Sigmoid colon (tissue), 7 donors: ENCODE measurements at places on chromosomes 7 and 10. TPM values are rescaled to one million over a fixed set of nuclear protein-coding genes. Genes with fewer than 3 reads are reported as not detected.

DNA sequence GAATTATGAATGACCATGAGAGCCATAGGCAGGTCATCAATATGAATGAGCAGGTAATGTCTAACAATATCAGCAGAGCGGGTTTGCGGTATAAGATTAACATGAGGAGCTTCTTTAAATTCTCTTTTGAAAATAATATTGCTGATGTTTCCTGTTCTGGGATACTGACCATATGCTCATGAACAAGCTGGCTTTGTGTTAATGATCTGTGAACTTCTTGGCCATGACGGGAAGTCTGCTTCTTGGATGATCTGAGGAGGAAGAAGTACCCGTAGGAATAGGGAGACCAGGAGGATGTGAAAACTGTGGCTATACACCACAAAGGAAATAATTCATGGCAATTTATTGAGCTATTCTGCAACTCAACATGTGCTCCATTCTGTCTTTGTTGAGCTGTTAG is 38.6 kb downstream of the ITGA8 start:
- H3K4me3 ChIP-seq, result no peak overlapping the region
- no peak overlapping the region for H3K27ac ChIP-seq
- DNase-seq, result no peak

DNA sequence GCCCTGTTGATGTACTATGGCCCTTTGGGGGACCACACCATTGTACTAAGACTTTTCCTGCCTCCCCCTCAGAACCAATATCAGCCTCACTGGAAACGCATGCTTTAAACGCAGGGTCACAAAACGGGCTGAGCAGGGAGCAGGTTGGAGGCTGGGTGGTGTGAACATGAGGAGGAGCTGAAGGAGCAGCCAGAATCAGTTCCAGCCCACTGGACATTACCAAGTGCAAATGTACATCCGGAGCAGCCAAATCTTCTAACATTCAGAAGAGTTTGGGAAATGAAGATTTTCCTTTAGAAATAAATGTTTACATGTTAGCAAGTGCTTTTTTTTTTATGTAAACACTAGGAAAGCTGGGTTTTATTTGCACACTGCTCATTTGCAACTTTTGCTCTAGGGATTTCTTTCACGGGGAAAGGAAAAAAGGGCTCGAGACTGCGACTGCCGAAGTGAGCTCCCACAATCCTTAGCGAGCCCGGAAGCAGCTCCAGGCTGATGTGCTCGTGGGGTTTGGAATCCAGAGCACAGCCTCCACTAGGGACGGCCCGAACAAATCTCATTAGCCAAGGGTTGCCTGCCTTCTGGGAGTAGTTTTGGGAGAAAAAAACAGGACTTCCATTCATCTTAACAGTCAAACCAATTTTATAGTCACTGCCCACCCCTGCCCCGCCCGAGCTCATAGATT is 108.0 kb upstream of the YAE1 start:
- H3K4me1 ChIP-seq, result no peaks in the 10 kb centered on the region
- peak overlapping the region; percentile 14 for H3K4me3 ChIP-seq
- H3K27me3 ChIP-seq, result no peaks in the 10 kb centered on the region
- DNase-seq, result no peak
- H3K36me3 ChIP-seq, result no peaks in the 10 kb centered on the region

- H3K27me3 ChIP-seq, result no peaks in the 10 kb centered on the region
- no peak overlapping the region for H3K27ac ChIP-seq
- H3K4me3 ChIP-seq, result no peak overlapping the region
- H3K4me1 ChIP-seq, result no peaks in the 10 kb centered on the region
Observed at GRCh38 chr7:142391191-142391992, 133.5 kb upstream of the PRSS58 start.

DNA sequence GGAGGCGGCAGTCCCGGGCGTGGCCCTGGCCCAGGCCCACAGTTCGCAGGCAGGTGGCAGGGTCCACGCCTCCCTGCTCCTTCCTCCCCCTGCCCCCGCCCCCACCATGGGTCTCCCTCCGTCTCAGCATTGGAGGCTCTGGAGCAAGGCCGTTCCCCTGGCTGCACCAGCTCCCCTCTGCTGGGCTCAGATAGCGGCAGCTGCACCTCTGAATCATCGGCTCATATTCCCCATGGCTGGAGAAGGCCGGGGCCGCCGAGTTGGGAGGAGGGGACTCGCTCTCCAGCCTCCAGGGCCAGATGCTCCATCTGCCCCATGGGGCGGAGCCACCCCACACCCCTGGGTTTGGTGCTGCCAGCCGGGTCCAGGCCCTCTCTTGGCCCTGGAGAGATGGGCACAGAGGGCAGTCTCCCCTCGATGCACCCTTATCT is 145.0 kb downstream of the ELFN1 start:
- no peaks in the 10 kb centered on the region for H3K4me1 ChIP-seq
- no peaks in the 10 kb centered on the region for H3K36me3 ChIP-seq
- H3K27me3 ChIP-seq, result no peaks in the 10 kb centered on the region
- H3K27ac ChIP-seq, result no peak overlapping the region
- no peak overlapping the region for H3K4me3 ChIP-seq

- peaks cover 10% of the 10 kb centered on the region for H3K4me1 ChIP-seq
- no peak overlapping the region for H3K27ac ChIP-seq
- H3K36me3 ChIP-seq, result no peaks in the 10 kb centered on the region
- no peak overlapping the region for H3K4me3 ChIP-seq
- no peaks in the 10 kb centered on the region for H3K27me3 ChIP-seq
Observed at GRCh38 chr10:71374481-71375233, 22.1 kb upstream of the CDH23 start.

- no peaks in the 10 kb centered on the region for H3K36me3 ChIP-seq
- DNase-seq, result no peak
- no peaks in the 10 kb centered on the region for H3K27me3 ChIP-seq
- H3K4me3 ChIP-seq, result no peak overlapping the region
- peaks cover 33% of the 10 kb centered on the region for H3K4me1 ChIP-seq
- H3K27ac ChIP-seq, result no peak overlapping the region
Observed at GRCh38 chr10:69842020-69842419, 40.3 kb downstream of the COL13A1 start.

DNA sequence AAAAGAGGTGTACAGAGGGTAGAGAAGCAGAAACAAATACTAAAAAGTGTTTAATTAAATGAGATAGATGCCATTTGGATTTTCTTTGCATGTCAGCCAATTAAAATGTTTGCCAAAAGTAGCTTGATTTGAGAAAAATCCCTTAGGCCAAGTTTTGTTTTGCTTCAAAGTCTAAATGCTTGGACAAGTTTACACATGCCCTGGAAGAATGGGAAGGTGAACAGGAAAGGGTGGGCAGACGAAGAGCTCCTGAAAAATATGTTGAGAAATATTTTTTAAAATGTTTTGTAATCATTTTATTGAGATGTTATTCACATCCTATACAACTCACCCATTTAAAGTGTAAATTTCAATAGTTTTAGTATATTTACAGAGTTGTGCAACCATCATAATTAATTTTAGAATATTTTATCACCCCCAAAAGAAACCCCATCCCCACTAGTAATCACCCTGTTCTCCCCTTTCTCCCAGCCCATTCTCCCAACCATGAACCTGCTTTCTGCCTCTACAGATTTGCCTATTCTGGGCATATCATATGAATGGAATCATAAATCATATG is 98.5 kb upstream of the ANK3 start:
- no peaks in the 10 kb centered on the region for H3K27me3 ChIP-seq
- H3K4me3 ChIP-seq, result no peak overlapping the region
- no peak overlapping the region for H3K27ac ChIP-seq
- H3K36me3 ChIP-seq, result no peaks in the 10 kb centered on the region
- no peak for DNase-seq

DNA sequence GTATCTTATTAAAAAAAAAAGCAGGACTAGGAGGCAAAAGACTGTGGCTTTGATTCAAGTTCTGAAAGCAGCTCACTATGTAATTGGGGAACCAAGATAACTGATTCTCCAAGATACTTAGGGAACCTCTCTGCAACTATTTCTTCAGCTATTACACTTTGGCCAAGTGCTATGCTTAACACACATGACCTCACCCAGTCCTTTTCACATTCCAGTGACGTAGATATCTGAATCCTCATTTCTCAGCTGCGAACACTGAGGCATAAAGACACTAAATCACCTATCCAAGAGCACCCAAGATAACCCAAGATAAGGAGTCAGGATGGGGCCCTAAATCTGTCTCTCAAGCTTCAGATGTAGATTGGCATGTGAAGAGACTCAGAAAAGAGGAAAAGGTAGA is 133.6 kb downstream of the GLI3 start:
- H3K27me3 ChIP-seq, result no peaks in the 10 kb centered on the region
- no peaks in the 10 kb centered on the region for H3K4me1 ChIP-seq
- H3K27ac ChIP-seq, result peak overlapping the region; percentile 21
- no peak overlapping the region for H3K4me3 ChIP-seq
- DNase-seq, result no peak
- peaks cover 11% of the 10 kb centered on the region for H3K36me3 ChIP-seq

The NAT16 gene
- not detected for total RNA-seq
